Right atrium auricular region (tissue), 2 donors: ENCODE measurements at places on chromosomes 3 and 15.

DNA sequence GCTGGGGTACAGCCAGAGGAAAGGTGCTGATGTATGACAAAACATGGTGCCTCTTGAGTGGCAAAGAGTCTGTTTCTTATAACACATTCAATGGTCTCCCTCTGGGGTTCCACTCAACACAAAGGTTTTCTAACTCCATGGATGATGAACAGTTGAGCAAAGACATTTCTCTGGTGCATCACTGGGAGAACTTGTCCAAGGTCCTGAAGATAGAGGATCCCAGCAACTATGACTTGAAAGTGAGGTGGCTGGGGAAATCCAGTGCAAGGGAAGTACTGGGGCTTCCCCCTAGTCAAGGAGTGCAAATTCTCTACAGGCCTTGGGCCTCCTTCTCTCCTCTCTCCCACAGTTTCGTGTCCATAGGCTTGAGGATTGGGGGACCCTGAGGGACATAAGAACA lies 431.1 kb downstream of the WDR72 start:
- DNase-seq: no peak

- DNase-seq: no peak
Observed at GRCh38 chr3:11288021-11288491, 15.9 kb downstream of the ATG7 start.

DNA sequence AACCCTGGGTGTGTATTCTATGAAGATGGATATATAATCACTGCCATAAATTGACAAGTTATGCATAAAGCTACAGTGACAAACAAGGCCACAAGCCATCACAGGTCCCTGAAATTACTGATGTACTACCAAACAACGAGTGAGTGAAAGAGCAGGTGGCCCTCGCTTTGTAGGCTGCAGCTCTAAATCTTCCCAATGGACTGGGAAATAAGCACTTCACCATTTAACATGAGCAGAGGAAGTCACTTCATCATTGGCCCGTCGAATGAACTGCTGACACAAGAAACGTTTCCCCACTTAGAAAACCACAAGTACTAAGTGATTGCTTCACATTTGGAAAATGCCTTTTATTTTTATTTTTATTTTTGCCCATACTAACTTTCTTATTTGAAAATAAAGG lies 218.0 kb downstream of the ZNF385D start:
- no peak for DNase-seq

GRCh38 chr3:32276279-32276841 lies 37.9 kb downstream of the CMTM8 start:
- DNase-seq: no peak

DNA sequence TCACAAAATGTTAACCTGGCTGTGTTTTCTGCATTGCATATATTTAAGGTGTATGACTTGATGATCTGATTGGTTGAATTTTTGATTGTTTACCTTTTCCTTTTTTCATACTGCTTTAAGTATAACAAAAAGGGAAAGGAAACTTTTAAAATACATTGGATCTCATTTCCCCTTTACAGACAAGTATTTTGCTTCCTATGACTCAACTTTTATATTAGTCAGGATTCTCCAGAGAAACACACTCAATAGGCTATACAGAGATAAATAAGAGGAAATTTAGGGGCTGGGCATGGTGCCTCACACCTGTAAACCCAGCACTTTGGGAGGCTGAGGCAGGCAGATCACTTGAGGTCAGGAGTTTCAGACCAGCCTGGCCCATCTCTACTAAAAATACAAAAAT lies 205.8 kb downstream of the TJP1 start:
- DNase-seq: no peak
